ENCODE measurements at places on chromosomes 12 and 14.

- no peak for DNase-seq
These were observed 37.1 kb downstream of the CKB start for GRCh38 chr14:103485504-103485903.

GRCh38 chr12:79371226-79371625 lies 319.5 kb downstream of the PAWR start:
- no peak for DNase-seq

GRCh38 chr14:94596361-94596760 lies 15.1 kb downstream of the SERPINA5 start:
- no peak for DNase-seq

- no peak for DNase-seq
These were observed 65.5 kb upstream of the PPP4R3A start for GRCh38 chr14:91575469-91576208.

DNA sequence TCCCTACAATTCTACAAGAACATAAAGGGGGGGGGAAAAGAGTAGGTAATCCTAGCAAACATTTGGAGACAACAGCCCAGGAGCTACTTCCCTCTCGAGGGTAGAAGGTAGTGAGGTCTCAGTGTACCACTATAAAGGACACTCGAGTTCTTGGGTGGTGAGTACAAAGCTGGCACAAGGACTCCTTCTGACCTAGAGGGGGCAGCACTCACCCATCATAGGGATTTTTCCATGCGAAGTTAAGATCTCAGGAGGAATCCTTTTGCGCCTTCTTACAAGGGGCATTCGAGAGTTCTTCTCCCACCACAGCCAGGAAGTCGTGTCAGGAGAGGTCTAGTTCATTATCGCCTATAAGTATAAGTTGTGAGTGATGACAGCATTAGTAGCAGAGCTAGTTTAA lies 200.2 kb upstream of the RBM19 start:
- peak; percentile 8 for DNase-seq

GRCh38 chr12:96103067-96103644 lies 67.8 kb upstream of the LTA4H start:
- DNase-seq, result no peak

DNA sequence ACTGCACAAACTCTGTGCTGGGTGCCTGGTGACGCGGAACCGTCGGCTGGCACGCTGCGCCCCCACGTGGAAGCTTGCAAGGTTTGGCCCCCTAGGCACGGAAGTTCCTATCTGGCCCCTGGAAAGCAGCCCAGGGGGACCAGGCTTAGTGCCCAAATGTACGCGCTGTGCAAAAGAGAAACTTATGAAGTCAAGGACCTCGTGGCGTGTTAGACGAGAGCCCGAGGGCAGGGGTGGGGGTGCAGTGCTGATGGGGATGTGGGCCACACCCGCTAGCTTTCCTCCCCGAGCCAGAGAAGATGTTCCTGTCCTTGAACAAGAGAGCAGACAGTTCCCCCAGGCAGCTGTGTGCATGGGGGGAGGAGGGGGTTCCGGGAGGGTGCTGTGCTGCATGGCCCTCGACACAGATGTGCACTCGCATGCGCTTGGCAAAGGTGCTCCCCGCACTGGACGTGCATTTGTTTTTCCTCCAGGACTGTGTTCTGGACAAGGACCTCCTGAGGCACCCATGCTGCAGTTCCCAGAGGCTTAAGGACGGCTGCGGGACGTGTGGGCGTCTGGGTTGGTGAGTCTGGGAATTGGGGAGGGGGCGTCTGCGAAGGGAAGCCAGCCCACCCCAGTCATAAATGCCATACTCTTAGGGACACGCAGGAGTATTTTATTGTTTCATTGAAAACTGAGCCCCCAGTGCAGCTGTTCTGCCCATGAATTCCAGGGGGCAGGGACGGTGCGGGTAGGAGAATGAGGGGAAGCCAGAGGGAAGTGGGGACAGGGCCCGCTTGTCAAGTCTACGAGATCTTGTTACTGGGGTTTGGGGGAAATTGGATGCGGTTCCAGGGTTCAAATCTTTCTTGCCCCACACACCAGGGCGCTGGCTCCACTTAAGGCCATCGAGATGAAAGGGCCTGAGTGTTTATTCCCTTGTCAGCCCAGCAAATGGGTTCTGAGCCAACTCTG lies 80.0 kb downstream of the NTF3 start:
- no peak for DNase-seq

GRCh38 chr12:57219993-57220754 lies 3.6 kb downstream of the NXPH4 start:
- DNase-seq, result no peak

- no peak for DNase-seq
These were observed 379.7 kb upstream of the DDHD1 start for GRCh38 chr14:53532853-53533252.

DNA sequence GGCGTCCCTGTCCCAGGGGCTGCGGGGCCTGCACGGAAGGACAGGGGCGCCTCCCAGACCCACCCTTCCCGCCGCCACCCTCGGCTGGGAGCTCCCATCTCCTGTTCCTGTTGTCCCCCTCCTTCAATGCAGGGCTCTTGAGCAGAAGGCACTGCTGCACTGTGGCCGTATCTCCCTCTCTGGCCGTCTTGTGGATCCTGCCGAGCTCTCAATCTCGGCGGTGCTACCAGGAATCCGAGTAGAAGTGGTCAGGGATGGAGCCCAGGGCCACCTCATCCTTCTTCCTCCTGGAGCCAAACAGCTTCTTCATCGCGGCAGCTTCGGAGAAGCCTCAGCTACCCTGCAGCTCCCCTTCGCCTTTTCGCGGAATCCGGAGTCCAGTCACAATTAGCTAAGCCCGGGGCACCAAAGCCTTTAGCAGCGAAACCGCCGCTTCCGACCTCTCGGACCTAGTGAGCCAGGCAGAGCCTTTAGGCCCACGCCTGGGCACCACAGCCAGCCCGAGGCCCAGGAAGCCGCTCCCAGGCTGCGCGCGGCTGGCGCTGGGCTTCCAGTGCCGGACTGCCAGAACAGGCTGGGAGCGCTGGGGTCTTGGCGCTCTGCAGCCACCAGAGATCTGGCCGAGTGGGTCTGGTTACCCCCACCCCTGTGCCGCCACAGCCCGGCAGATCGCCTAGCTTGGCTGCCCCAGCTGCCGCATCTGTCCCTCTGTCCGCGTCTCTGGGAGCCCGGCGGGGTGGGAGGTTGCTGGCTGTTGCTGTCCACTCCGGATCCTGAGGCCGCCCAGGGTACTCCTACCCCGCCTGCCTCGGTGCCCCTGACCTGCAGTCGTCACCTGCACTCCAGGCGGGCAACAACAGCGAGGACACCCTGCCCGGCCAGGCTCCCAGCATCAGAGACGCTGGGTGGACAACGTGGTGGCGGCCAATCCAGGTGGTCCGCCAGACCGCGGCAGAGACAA lies 69.1 kb downstream of the ASCL4 start:
- no peak for DNase-seq

DNA sequence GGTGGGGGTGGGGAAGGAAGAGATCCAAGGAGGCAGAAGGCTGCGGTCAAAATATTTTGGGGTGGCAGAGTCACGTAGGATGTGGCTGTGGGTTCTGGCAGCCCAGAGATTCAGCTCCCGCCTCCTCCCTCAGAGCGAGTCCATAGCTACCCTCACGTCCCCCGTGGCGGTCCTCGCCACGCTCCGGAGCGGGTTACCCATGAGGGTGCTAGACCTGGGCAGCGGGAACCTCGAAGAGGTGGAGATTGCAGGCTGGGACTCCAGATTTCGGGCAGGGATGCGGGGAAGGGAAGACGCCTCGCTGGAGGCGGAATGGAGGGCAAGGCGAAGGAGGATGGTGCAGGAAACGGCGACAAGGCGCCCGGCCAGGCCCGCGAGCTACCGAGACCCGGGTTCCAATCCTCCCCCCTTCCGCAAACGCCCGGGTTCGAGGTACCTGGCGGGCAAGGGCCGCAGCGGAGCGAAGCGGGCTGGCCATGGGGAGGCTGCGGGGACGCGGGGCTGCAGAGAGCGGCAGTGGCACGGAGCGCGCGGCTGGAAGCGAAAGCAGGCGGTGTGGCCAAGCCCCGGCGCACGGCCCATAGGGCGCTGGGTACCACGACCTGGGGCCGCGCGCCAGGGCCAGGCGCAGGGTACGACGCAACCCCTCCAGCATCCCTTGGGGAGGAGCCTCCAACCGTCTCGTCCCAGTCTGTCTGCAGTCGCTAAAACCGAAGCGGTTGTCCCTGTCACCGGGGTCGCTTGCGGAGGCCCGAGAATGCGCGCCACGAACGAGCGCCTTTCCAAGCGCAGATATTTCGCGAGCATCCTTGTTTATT lies 46.2 kb downstream of the BCAT1 start:
- peak; percentile 55 for DNase-seq

- DNase-seq, result no peak
These were observed 1.2 kb downstream of the SOCS2 start for GRCh38 chr12:93573552-93574223.

DNA sequence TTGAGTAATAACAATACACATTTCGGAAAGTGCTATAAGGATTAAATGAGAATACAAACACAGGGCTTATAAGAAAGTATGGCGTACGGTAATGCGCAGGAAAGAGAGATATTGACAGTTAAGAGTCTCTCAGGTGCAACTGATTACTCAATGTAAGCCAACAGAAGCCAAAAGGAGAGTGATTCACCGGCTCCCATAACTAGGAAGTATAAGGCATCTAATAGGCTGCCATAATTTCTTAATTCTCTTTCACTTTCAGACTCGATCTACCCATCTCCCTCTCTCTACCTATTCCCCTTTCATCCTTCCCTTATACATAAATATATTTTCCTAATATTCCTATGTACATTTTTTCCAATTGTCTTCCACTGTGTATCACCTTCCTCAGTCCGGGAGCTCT lies 90.0 kb downstream of the MDGA2 start:
- no peak for DNase-seq

DNA sequence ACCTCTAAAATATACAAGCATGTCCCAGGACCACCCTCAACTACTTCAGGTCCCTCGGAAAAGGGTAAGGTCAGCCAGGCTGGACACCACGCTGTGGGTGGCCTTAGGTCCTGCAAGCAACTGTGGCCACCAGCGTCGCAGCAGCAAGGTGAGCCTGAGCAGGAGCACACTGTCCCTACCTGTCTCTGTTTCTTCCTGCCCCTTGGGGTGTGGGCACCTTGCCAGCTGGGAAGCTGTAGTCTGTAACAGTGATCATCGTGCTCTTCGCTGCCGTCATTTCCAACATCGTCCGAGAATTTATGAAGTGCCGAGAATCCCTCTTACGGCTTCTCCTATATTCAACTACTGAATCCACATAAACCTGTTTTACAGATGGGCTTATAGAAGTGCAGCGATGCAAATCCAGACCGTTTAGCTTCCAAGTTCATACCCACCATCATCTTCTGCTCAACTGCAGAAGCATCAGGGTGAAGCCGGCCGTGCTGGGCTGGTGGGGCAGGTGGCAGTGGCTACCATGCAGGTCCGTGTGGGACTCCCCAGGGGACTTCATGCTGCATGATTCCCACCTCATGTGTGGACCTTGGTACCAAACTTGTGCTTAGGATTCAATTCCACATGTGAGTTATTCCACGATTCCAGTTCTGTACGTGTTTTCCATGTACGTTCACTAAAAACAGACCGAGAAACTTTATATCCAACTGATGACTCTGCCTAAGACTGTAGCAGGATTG lies 361.3 kb upstream of the SFSWAP start:
- DNase-seq, result no peak

DNA sequence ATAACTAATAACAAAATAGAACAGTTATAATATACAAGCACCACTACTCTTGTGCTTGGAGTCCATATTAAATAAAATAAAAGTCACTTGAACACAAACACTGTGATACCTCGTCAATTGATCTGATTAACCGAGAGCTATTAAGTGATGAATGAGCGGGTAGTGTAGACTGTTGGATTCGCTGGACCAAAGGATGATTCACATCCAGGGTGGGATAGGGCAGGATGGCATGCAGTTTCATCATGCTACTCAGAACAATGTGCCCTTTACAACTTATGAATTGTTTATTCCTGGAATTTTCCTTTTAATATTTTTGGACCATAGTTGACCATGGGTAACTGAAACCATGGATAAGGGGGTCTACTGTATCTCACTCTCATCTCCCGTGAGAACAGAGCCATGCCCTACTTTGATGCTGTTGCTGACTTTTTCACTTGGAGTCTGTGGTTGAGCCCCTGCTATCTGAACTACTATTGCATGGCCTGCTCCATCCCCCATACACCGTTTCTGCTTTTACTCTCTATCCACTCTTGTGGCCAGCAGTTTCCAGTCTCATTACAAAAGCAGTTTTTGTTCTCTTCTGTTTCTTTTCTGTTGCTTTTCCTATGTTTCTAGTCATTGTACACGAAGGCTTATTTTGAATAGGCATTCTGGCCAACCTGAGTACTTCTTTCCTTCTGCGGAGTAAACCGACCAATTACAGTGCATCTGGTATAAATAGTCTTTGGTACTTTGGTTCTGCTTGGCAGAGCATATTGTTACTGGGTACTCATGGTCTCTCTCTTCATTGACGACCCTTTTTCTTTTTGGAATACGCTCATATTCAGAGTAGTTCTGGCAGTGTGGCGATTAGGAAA lies 12.2 kb downstream of the TMTC2 start:
- DNase-seq, result no peak

GRCh38 chr14:21921453-21921852 lies 247.8 kb upstream of the OR4E1 start:
- DNase-seq, result no peak

GRCh38 chr14:44995770-44996294 lies 33.8 kb downstream of the TOGARAM1 start:
- DNase-seq, result no peak

DNA sequence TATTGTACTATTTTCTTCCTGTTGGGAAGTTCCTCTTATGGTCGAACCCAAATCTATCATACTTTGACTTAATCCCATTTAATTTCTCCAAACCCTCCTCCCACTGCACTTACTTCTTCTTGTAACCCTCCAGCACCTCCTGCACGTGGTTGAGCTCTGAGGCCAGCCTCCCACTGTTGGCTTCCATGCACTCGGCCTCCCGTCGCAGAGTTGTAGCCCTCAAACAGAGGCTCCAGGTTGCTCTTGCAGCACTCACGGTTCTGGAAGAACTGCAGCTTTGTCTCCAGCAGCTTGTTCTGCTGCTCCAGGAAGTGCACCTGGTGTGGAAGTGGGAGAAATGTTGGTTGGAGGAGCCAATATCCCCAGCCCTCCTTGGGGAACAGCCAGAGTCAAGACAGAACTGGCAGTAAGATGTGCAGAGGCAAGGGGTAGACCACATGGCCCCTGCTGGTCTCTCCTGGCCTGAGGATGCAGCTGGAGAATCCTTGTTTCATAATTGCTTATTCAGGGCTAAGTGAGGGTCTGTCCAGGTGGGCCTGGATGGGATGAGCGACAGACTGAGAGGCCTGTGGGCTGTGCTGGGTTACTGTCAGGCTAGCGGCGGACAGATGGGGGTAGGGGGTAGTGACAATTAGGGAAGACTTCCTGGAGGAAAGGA lies 18.4 kb upstream of the KRT86 start:
- DNase-seq, result no peak

- DNase-seq, result no peak
These were observed 144.5 kb upstream of the SLC38A2 start for GRCh38 chr12:46516933-46517578.

GRCh38 chr12:71581206-71581605 lies 82.4 kb downstream of the ZFC3H1 start:
- no peak for DNase-seq

DNA sequence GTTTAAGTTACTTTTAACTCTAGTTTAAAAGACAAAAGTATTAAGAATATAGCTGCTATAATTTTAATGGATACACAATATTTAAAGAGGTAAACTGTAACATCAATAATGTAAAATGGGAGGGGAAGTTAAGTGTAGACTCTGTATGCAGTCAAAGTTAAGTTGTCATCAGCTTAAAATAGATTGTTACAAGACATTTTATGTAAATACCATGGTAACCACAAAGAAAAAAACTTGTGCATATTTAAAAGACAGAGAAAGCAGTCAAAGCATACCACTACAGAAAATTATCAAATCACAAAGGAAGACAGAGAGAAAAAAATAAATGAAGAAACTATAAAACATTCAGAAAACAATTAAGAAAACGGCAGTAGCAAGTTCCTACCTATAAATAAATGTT lies 73.3 kb downstream of the CEP128 start:
- no peak for DNase-seq

All from amygdala (tissue), 56 donors.